Liver (tissue), 10 donors: ENCODE measurements at places on chromosomes 2 and 18.

- DNase-seq, result no peak
Observed at GRCh38 chr18:39345321-39345720, 1779.7 kb upstream of the CELF4 start.

DNA sequence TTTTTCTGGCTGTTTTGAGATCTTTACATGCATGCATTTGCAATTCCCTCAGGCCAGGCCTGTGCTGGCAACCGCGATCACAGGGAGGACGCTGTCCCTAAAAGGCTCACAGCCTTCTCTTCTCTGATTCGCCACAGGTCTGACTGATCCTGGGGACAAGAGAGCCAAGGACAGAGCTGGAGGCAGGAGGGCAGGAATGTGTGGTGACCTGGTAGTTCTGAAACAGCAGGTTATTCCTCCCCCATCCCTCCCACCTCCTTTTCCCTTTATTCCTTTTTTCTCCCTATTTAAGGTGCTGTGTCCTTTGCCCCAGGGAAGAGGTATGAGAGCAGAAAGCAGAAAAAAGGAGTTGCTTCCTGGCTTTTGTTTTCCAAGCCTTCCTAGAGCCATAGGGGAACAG lies 21.9 kb downstream of the TMEM177 start:
- DNase-seq, result no peak

GRCh38 chr18:80109676-80110078 lies 615 bp downstream of the ADNP2 start:
- DNase-seq, result peak; percentile 57

- no peak for DNase-seq
Observed at GRCh38 chr2:204796581-204796980, 251.3 kb downstream of the PARD3B start.

DNA sequence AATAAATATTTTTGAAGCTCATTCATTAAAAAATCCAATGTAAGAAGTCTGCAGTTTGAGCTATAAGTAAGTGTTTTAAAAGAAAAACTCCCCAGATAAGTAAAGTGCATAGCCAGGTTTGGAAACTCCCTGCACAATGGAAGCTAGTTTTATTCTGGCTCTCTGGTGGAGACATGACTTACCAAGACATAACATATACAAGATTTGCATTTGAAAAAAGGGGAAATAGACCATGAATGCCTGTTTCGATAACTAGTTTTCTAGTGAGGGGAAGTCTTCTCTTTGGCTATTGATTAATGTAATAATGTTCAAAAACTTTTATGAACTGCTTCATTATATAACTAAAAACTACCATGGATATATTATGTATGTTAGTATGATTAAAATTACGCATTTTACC lies 435.2 kb downstream of the ARHGAP15 start:
- no peak for DNase-seq

DNA sequence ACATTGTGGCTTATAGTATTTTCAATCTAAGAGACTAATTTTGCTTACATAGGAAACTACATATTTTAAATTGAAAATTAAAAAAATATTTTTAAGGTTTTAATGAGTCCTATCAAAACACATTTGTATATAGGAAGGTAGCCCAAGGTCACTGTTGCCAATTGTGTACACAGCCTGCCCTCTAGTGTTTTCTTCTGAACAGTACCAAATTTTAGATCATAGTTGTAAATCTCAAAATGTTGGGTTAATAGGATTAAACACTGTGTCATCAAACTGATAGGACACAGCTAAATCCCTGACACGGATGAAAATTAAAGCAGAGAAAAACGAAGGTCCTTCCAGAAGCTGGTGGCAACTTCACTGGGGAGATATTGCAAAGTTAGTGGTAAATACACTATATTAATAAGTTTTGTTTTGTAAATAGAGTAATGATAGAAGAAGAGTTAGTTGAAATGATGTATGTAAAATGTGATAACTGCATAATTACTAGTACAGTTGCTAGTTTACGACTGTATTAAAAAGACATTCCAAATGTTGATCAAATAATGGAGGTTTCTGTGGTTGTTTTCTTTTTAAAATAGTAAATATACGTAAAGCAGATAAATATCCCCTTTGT lies 19.7 kb downstream of the CLUL1 start:
- no peak for DNase-seq

DNA sequence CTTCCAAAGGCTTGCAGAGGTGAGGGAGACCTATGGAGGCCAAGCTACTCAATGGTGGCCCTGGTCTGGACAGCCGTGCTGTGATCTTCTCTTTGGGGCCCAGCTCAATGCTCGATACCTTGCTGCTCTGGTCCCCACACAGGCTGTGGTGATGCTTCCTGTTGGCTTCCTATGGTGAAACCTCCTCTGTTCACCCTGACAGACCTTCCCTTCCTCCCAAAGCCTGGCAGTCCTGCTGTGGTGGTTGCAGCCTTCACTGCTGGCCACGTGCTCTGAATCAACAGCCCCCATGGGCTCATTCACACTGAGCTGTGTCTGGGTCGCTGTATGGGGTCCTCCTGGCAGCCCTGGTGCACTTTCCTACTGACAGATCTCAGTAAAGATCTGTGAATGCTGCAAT lies 31.0 kb upstream of the GALR1 start:
- no peak for DNase-seq

GRCh38 chr2:120279708-120280107 lies 27.1 kb downstream of the RALB start:
- no peak for DNase-seq

- DNase-seq, result no peak
Observed at GRCh38 chr18:33960417-33960816, 264.3 kb downstream of the NOL4 start.

DNA sequence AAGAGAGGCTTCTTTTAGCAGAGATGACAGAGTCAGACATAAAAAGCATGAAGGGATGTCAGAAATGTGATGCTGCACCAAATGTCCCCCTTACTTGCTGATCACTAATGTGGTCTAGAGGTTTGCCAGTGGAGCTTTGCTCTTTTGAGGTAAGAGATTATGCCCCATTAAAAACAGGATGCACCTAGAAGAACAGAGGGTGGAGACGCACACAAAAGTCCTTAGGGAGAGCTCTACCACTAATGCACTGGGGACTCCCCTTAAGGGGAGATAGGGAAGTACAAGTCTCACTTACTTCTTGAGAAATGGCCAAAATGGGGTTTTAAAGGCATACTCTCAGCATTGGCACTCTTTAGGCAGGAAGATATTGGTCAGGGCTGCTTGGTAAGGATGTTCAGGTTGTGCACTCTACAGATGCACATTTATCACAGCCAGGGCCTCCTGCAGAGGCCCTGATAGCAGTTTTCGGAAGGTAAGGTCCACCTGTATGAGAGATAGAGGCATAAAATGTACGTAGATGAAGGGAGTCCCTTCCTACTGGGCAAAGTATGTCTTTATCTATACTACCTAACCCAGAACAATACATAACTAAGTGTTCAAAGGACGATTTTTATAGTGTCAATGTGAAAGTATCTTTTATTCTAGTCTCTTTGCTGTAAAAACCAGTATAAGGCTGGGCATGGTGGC lies 17.0 kb upstream of the SCYGR1 start:
- no peak for DNase-seq

- no peak for DNase-seq
Observed at GRCh38 chr2:79670198-79670597, 157.3 kb downstream of the CTNNA2 start.

GRCh38 chr2:39851651-39852110 lies 72.6 kb upstream of the THUMPD2 start:
- DNase-seq, result no peak

- no peak for DNase-seq
Observed at GRCh38 chr18:25457601-25458000, 105.6 kb upstream of the ZNF521 start.

DNA sequence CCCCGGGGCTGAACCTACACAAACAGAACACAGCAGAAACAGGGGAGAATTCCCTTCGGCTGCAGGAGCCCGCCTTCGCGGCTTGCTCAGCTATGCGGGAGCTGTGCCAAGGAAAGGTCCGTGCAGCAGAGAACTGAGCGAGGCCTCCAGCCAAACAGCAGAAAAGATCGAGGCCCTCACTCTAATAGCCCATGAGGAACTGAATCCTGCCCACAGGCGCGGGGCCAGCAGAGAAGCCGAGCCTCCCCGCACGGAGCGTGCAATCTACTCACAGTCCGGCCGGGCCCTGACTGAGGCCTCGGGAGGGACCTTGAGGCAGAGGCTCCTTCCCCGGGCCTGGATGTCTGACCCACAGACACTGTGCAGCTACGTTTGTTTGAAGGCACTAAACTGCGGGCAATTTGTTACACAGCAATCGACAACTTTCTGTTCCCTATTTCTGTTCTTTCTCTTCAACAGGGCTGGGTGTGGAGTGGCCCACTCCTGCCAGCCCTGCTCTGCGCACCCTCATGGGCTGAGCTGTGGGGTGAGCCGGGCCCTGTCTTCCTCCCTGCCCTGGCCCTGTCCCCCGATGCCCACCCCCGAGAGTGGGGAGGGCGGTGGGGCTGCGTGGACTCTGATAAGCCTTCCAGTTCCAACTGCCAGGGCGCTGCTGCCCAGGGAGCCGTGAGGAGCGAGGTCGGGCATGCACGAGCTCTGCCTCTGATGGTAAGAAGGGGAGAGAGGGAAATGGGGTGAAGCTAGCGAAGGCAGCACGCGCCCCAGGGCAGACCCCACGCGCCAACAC lies 13.7 kb downstream of the HES6 start:
- no peak for DNase-seq

DNA sequence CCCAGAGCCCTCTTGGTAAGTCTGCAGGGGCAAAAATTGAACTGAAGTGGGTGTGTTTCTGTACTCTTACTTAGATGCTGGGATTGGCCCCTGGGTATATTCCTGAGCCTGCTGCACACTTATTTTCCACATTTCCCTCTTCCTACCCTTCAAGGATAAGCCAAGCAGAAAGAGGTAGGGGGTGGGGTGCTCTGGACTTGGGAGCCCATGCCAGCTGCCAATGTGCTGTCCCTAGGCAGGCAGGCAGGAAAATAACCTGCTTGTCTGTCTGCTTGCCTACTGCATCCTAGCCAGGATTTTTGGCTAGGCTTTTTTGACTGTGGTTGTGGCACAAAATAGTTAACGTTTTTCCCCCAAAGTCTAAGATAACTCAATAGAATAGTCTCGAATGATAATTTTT lies 234.3 kb downstream of the ALK start:
- DNase-seq, result no peak

DNA sequence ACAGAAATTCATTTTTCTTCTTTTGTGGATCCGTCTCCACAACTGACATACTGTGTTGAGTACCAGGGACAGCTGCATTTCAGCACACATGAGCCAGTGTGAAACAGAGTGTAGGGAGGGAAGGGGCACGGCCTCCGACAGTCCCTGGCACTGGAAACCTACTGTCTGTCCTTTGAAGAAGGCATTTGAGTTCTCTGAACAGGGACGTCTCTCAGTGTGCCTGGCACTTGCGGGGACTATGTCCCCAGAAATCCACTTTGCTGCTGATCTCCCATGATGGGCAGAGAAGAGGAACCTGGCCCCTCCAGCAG lies 48.1 kb downstream of the PLB1 start:
- DNase-seq, result no peak

DNA sequence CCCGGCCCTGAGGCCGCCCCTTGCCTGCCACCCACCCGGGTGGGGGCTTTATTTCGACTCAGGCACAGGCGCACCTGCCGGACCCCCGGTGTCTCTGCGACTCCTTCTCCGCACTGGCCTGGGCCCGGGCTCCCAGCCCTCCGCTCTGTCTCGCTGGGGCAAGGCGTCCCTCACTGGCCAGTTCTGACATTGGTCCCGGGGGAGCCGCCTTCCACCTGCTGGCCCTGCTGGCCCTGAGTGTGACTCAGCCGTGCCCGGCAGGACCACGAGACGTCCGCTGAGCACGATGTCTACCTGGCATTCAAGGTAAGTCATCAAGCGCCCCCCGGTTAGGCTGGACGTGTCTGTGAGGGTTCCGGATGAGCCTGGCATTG lies 131.5 kb upstream of the CTDP1 start:
- DNase-seq, result no peak

DNA sequence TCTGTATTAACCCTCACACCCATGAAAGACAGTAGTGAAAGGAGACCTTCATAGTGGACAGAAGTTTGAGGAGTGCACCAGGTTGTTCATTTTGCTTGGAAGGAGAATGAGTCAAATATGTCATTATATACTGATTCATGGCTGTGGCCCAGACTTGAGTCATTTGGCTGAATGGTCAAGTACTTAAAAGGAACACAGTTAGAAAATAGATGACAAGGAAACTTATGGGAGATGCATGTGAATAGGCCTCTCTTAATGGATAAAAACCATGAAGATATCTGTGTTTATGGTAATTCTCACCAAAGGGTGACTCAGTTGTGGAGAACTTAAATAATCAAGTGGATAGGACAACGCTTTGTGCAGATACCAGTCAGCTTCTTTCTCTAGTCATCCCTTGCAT lies 524.7 kb upstream of the CNTNAP5 start:
- no peak for DNase-seq

DNA sequence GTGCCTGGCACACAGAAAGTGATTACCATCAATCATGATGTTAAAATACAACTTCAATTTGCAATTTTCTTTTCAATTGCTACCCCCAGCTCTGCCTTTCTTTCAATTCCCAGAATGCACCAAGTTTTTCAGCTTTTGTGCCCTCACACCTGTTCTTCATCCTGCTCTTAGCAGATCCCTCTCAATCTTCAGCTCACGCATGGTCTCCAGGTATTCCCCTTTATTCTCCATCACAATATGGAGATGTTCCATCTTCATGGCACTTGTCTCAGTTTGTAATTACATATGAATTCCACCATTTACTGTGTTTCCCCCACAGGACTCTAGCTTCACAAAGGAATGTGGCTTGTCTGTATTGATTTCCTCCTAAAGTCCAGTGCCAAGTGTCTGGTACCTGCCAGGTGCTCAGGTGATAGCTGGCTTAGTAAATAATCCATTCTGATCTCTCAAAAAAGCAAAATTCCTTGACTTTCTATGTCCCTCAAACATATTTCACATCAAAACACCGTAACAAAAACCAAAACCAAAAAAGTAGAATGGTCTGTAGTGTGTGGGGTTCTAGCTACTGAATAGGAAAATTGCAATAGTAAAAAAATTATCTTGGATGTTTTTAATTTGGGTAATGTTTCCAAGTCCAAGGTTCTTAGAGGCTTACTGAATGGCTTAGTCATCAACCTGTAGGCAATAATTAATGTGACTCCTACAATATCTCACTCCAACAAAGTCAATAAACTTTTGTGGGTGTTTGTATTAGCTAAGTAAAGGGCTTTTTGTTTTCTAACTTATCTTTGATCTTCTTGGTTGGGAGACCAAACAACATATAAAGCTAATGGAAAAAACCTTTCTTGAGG lies 2.9 kb upstream of the INSIG2 start:
- no peak for DNase-seq

DNA sequence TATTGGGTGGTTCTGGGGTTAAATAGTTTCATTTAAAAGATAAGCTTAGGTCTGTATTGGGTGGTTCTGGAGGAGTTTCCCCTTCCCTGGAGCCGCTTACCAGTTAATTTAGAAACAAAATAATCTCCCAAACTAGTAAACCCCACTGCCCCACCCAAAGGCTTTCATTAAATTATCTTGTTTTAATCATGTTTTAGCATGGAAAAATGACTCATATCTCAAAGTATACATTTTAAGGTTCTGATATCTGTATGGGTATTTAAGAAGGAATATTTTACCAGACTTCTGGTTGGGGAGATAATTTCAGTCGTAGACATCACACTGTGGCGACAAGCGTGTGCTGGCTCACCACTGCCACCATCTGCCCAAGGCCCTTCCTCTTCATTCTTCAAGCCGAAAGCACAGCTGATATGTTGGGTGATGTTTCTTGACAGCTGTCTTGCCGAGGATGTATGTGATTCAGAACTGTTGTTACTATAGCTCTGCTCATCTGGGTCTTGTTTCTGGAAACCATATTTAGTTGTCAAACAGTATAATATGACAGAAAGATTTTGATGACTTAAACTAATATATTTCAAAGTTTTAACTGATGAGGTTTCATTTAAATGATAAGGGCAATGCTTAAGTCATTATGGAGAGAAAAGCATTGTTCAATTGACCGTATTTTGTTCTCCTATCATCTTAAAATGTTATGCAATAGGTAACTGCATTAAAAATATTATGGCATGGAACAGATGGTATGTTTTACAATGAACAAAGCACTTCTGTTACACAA lies 5.1 kb downstream of the FIGLA start:
- DNase-seq, result peak; percentile 50
